ENCODE measurements at places on chromosomes 1 and 21. TPM values are rescaled to one million over a fixed set of nuclear protein-coding genes. Genes with fewer than 3 reads are reported as not detected.

HUNK gene
- total RNA-seq: under 0.01 TPM

AIM2 gene
- not detected for total RNA-seq

COL24A1 gene
- total RNA-seq: not detected

TGFB2 gene
- total RNA-seq: 2.3 TPM
